ENCODE measurements at places on chromosomes 12 and 14. TPM values are rescaled to one million over a fixed set of nuclear protein-coding genes. Genes with fewer than 3 reads are reported as not detected.

DNA sequence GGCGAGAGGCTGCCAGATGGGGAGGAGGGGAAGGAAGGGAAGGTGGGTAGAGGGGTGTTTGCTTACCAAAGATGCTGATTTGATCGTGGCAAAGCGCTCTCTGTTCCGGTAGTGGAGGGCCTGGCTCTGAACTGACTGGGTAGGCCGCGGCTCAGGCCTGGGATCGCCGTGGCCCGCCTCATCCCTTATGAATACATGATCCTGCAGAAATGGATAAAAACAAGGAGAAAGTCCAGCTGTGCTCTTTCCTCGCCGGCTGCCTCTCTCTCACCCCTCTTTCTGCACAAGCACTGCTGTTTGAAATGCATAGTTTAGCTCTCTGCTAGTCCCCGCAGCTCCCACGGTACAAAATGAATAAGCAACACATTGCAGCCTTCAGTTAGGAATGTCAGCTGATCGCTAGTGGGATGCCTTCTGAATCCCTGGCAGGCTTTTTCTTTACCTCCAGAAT, 53.8 kb downstream of the PEBP1 start:
- H3K27ac ChIP-seq, result peak overlapping the region; percentile 79
- no peaks in the 10 kb centered on the region for H3K27me3 ChIP-seq
- H3K4me3 ChIP-seq, result no peak overlapping the region
- peak; percentile 55 for DNase-seq

GRCh38 chr14:37546621-37547447, 48.2 kb downstream of the FOXA1 start:
- DNase-seq, result no peak
- H3K27me3 ChIP-seq, result no peaks in the 10 kb centered on the region
- no peak overlapping the region for H3K4me3 ChIP-seq
- H3K36me3 ChIP-seq, result no peaks in the 10 kb centered on the region

DNA sequence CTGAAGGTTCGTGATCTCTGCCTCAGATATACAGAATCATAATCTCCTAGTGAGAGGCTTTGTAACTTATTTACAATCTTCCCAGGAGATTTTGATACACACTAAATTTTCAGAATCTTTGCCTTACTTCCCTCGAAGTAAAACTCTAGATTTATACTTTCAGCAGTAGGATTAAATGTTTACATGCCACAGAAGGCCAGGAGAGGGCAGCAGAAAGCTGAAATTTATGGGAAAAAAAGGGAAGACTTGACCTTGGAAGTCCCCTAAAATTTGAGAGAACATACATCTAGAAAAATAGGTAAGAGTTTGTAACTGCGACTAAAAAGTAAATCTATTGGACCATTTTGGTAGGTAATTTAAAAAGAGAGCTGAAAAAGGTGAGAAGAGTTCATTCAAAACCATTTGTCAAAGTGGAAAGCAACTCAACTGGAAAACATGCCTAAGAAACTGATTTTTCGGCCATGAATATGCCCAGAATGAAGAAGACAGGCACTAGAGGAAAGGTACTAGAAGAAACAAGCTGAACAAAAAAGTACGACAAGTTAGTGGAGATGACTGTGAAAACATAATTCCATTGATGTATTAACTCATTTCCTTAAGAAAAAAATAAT, 242.0 kb upstream of the MDGA2 start:
- H3K4me1 ChIP-seq, result no peaks in the 10 kb centered on the region
- no peak overlapping the region for H3K4me3 ChIP-seq
- DNase-seq, result peak; percentile 40
- no peaks in the 10 kb centered on the region for H3K27me3 ChIP-seq

The TSFM gene
- total RNA-seq, result 25.6 TPM

GRCh38 chr12:98873776-98874175, 228.7 kb downstream of the APAF1 start:
- DNase-seq, result peak; percentile 41
- no peaks in the 10 kb centered on the region for H3K36me3 ChIP-seq
- no peaks in the 10 kb centered on the region for H3K4me1 ChIP-seq
- H3K27me3 ChIP-seq, result no peaks in the 10 kb centered on the region

DNA sequence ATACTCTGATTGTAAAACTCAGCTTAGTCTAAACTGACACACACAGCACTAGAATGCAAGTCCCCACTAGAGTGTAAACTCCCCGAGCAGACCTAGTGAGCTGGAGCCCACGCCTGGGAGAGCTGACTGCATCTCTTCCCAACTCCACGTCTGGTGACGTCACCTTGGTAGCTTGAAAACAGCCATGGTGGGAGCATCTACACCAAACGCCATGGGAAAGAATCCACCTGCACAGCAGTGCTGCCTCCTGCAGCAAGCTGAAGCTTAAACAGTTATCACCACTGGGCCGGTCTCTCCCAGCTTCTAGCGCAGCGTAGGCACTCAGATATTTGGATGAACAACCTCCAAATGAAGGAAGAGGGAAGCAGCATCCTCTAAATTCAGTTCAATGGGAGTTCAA, 4.3 kb upstream of the PAPLN start:
- H3K4me1 ChIP-seq, result peaks cover 44% of the 10 kb centered on the region
- DNase-seq, result no peak
- H3K36me3 ChIP-seq, result peaks cover 14% of the 10 kb centered on the region
- peaks cover 51% of the 10 kb centered on the region for H3K27me3 ChIP-seq
- H3K4me3 ChIP-seq, result no peak overlapping the region
- no peak overlapping the region for H3K27ac ChIP-seq

GRCh38 chr12:79844693-79845092, 90.2 kb downstream of the PPP1R12A start:
- H3K4me1 ChIP-seq, result peaks cover 34% of the 10 kb centered on the region
- H3K4me3 ChIP-seq, result no peak overlapping the region
- H3K36me3 ChIP-seq, result no peaks in the 10 kb centered on the region
- no peaks in the 10 kb centered on the region for H3K27me3 ChIP-seq
- no peak for DNase-seq
- H3K27ac ChIP-seq, result no peak overlapping the region

DNA sequence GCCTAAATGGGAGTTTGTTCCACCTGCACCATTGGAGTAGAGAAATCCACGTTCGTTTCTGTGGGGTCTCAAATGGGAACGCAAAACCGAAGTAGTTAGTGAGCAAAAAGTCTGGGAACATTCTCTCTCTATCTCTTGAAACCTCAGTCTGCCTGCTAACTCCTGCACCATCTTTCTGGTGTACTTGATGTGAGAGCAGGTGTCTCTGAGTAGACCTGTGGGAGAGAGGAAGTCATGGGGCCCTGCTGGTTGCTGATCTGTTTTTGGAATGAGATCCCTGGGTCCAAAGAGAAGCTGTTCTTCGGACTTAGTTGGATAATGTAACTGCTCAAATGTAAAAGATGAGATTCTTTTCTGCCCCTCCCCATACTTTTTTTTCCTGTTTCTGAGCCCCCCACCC, 57.3 kb downstream of the MAX start:
- DNase-seq, result no peak
- H3K27me3 ChIP-seq, result no peaks in the 10 kb centered on the region
- peaks cover 59% of the 10 kb centered on the region for H3K4me1 ChIP-seq
- H3K27ac ChIP-seq, result peak overlapping the region; percentile 88
- H3K4me3 ChIP-seq, result no peak overlapping the region
- H3K36me3 ChIP-seq, result no peaks in the 10 kb centered on the region

DNA sequence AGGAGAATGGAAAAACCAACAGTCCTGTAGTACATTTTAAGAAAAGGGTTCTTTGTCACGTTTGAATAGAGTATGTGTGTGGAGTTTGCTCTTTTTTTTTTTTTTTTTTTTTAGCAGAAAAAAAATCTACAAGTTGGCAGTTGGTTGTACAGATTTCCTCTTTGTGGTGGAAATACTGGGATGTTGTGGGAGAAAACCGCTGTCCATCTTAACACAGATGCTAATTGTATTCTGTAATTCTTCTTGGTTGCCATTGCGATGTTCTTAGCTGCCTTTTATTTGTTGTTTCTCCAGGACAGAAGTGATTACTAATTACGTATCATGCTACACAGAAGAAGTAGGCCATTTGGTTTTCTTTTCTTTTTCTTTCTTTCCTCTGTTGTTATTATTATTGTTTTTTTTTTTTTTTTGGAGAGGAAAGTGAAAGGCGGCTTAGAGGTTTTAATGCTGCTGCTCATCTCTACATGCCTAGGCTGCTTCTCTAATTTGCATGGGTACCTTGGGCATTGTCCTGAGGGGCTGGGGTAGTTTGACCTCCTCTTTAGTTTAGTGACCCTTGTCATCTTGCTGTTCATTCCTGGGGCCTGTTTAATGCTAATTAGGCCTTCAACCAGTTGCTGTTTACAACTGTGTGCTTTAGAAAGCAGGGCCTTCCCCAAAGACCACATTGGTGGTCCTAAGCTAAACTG, 94.7 kb downstream of the TMTC2 start:
- no peaks in the 10 kb centered on the region for H3K4me1 ChIP-seq
- H3K27me3 ChIP-seq, result no peaks in the 10 kb centered on the region
- H3K27ac ChIP-seq, result no peak overlapping the region
- no peak overlapping the region for H3K4me3 ChIP-seq
- H3K36me3 ChIP-seq, result no peaks in the 10 kb centered on the region

GRCh38 chr14:74941676-74942097, 13.7 kb downstream of the PGF start:
- no peaks in the 10 kb centered on the region for H3K27me3 ChIP-seq
- peak; percentile 71 for DNase-seq
- no peak overlapping the region for H3K4me3 ChIP-seq
- peaks cover 65% of the 10 kb centered on the region for H3K4me1 ChIP-seq

DNA sequence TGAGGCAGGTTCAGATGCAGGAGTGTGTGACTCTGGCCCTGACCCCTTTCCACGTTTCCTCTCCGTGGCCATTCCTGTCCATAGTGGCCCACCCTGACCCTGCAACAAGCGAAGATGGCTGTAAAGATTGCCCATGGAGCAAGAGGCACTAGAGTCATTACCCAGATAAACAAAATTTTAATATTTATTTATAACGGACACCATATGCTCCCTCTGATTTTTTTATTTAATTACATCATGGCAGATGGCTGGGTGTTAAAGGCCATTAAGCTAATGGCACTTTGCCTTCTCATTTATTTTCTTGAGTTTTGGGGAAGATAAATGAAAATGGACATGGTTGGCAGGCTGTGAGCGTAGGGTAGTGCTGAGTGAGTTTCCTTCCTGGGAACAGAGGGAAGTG, 58.7 kb downstream of the WSCD2 start:
- no peaks in the 10 kb centered on the region for H3K36me3 ChIP-seq
- H3K4me1 ChIP-seq, result no peaks in the 10 kb centered on the region
- no peaks in the 10 kb centered on the region for H3K27me3 ChIP-seq
- no peak overlapping the region for H3K4me3 ChIP-seq
- no peak for DNase-seq
- H3K27ac ChIP-seq, result no peak overlapping the region

DNA sequence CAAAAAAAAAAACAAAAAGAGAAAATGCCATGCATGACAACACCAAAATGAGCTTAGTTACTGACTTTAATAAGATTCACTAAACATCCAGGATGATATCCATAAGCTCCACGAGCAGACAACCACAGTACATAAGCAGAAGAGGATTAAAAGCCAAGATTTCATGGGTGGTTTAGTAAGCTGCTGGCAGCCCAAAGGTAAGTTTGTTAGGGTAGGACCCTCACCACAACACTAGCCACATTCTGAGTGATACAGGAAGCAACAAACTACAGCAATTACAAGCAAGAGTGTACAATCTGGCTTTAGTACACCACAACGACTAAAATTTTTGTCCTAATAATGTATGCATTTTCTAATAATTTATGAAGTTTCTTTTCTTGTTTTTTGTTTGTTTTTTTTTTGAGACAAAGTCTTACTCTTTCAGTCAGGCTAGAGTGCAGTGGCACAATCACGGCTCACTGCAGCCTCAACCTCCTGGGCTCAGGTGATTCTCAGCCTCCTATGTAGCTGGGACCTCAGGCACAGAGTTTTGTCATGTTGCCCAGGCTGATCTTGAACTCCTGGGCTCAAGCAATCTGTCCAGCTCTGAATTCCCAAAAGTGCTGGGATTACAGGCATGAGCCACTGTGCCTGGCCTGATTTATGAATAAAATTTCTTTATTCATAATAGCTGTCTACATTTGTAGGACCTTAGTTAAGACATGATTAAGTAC, 221.4 kb downstream of the MED13L start:
- peaks cover 4% of the 10 kb centered on the region for H3K4me1 ChIP-seq
- no peak for DNase-seq
- no peak overlapping the region for H3K27ac ChIP-seq
- no peak overlapping the region for H3K4me3 ChIP-seq
- H3K36me3 ChIP-seq, result no peaks in the 10 kb centered on the region

The CMKLR1 gene
- total RNA-seq, result 19.0 TPM

GRCh38 chr12:76588881-76589565, 29.5 kb upstream of the OSBPL8 start:
- peak overlapping the region; percentile 68 for H3K27ac ChIP-seq
- DNase-seq, result peak; percentile 53
- no peaks in the 10 kb centered on the region for H3K4me1 ChIP-seq
- no peaks in the 10 kb centered on the region for H3K27me3 ChIP-seq
- no peaks in the 10 kb centered on the region for H3K36me3 ChIP-seq
- no peak overlapping the region for H3K4me3 ChIP-seq

The PARPBP gene
- 4.7 TPM for total RNA-seq

GRCh38 chr12:78192979-78193378, 362.3 kb downstream of the NAV3 start:
- no peaks in the 10 kb centered on the region for H3K27me3 ChIP-seq
- H3K36me3 ChIP-seq, result no peaks in the 10 kb centered on the region
- H3K4me1 ChIP-seq, result no peaks in the 10 kb centered on the region
- H3K27ac ChIP-seq, result no peak overlapping the region
- H3K4me3 ChIP-seq, result no peak overlapping the region

The WNT5B gene
- total RNA-seq, result 3.3 TPM

- peak; percentile 68 for DNase-seq
- H3K4me1 ChIP-seq, result no peaks in the 10 kb centered on the region
Measured at GRCh38 chr12:95848575-95849388, 10.0 kb upstream of the SNRPF start.

- H3K4me1 ChIP-seq, result no peaks in the 10 kb centered on the region
- no peak for DNase-seq
- no peak overlapping the region for H3K27ac ChIP-seq
- H3K27me3 ChIP-seq, result no peaks in the 10 kb centered on the region
- no peaks in the 10 kb centered on the region for H3K36me3 ChIP-seq
Measured at GRCh38 chr12:17301544-17301943, 695.6 kb upstream of the LMO3 start.

GRCh38 chr12:118436002-118436730, 59.8 kb downstream of the SUDS3 start:
- H3K36me3 ChIP-seq, result no peaks in the 10 kb centered on the region
- H3K27me3 ChIP-seq, result no peaks in the 10 kb centered on the region
- no peak for DNase-seq
- H3K4me1 ChIP-seq, result no peaks in the 10 kb centered on the region

The IL22 gene
- not detected for total RNA-seq

The IFNG-AS1 gene
- total RNA-seq, result 0.71 TPM

- no peak for DNase-seq
- H3K36me3 ChIP-seq, result no peaks in the 10 kb centered on the region
- H3K4me3 ChIP-seq, result no peak overlapping the region
- no peaks in the 10 kb centered on the region for H3K4me1 ChIP-seq
- no peaks in the 10 kb centered on the region for H3K27me3 ChIP-seq
Measured at GRCh38 chr14:27410981-27411380, 813.1 kb upstream of the NOVA1 start.

The NRXN3 gene
- total RNA-seq, result 7.6 TPM

The PTCSC3 gene
- not detected for total RNA-seq

- H3K27ac ChIP-seq, result peak within 1 kb of the TSS; percentile 61
- no peaks in the 10 kb centered on the region for H3K27me3 ChIP-seq
- H3K36me3 ChIP-seq, result no peaks in the 10 kb centered on the region
- H3K4me1 ChIP-seq, result peaks cover 19% of the 10 kb centered on the region
Measured at GRCh38 chr12:52191841-52192791, at the start of gene KRT80. Gene KRT80 (minus strand): TSS chr12:52192014. CDS start chr12:52191902, 112 bp downstream.

Measured in left lung (tissue), 14 donors.